Left lobe of liver (tissue), 2 donors: ENCODE measurements at places on chromosomes 6 and 20. TPM values are rescaled to one million over a fixed set of nuclear protein-coding genes. Genes with fewer than 3 reads are reported as not detected.

GRCh38 chr20:38267296-38267695 is 6.8 kb upstream of the KIAA1755 start:
- no peak for DNase-seq

DNA sequence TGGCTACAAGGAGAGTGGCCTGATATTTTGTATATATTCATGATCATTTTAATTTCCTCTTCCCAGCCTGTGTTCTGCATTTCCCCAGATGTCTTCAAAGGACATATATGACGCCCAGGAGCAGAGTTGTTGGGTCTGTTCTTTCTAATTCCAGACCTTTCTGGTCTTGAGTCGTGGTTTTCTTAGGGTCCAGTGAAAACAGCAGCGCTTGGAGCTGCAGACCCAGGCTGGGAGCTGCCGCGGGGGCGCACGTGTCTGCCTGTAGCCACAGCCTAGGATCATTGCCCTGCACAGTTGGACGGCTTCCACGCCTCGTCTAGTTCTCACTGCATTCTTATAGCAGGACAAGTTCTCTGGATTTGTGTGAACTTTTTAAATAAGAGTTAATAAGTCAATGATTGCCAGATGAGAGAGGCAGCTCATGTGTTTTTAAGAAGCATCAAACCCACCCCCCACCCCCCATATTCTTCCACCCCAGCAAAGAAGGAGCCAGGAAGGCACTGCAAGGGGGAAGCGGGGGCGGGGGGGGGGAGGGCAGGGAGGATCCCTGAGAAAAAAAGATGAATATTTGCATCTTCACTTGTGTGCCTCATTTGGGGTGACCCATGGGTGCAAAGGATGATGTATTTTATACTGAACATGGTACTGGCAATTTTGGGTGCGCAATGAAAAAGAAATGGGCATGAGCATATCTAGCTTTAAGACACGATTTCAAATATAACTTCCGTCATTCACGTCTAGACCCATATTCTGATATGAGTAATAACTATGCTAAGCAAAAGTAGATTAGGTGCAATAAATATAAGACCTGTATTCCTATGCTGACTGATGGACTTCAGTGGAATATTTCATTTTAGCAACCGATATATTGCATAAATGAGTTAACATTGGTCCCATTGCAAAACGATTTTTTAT is 160.0 kb downstream of the TBXT start:
- DNase-seq, result no peak

DNA sequence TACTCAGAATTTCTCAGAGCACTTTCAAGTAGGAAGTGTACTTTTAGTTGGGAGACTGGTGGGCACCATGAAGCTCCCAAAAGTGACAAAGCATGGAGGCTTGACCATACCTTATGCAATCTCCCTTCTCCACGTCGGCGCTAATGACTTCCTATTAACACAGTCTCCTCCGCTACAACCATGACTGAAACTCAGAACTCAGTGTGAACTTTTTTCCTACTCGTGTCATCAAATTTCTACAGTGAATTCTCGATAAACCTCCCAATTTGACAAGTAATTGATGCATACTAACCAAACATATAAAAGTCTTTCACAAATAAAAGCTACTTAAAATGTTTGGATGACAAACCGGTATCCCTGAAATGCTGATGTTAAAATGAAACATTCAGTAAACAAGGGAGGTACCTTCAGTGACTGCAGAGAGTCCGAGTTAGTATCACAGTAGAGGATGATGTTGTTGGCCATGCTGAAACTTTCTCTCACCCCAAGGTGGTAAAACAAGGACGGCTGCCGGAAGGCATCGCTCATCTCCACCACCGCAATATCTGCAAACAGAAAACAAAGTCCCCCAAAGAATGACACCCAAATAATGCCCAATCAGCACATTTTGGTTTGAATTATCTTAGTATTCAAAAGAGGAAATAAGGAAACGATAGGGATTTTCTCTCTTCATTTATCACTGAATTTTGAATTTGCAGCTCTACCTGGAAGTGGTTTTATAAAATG is 72.1 kb downstream of the MAP3K5 start:
- DNase-seq, result no peak

DNA sequence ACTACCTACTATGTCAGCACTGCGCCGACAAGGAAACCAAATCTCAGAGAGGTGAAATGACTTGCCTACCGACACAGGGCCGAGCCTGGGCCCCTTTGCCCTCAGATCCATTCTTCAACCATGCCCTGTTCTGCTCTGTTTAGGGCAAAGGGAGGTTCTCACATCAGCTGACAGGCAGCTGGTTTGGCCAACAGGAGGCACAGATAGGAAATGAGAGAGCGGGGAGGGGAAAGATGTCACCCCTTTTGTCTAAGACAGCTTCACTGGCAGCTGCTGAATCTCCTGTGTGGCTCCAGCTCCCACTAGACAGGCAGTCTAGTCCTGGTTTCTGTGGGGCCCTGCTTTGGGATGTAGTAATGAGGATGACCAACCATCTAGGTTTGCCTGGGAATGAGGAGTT is 158.7 kb downstream of the TMEM200A start:
- DNase-seq, result no peak

Gene SPINT3
- not detected for total RNA-seq

Gene SLC22A23
- 16.9 TPM for total RNA-seq

Gene TNFAIP3
- total RNA-seq, result 8.8 TPM

Gene KIFC1
- total RNA-seq, result 0.38 TPM
